ENCODE measurements at places on chromosomes 5 and 9.

DNA sequence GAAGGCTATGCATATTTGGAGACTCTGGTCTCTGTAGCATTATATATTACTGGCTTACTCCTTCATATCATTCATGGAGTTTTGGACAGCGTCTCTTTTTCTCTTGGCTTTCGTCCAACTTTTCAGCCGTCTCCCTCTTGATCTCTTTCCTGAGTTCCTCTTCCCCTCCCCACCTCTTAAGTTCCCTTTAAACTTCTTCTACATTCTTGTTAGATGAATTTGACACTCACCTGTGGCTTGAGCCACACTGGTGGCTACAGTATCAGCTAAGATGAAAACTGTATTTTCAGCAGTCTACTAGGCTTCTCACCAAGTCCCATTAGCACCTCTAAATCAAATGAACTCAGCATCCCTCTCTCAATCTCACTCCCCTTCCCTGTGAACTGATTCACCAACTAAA is 128.1 kb downstream of the STARD4 start:
- DNase-seq, result peak; percentile 37

DNA sequence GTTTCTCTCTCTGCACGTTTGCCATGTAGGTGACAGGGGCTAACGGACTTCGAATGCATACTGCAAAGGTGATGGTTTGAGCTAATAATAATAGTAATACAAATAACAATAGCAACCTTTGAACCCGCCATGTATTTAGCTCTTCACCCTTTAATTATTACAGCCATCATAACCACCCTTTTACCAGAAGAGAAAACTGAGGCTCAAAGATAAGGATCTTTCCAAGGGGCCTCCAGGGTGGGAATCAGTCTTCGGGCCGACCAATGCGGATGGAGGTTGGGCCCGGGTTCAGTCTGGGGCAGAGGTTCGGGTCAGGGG is 494 bp downstream of the CDKN2AIPNL start:
- no peak for DNase-seq

DNA sequence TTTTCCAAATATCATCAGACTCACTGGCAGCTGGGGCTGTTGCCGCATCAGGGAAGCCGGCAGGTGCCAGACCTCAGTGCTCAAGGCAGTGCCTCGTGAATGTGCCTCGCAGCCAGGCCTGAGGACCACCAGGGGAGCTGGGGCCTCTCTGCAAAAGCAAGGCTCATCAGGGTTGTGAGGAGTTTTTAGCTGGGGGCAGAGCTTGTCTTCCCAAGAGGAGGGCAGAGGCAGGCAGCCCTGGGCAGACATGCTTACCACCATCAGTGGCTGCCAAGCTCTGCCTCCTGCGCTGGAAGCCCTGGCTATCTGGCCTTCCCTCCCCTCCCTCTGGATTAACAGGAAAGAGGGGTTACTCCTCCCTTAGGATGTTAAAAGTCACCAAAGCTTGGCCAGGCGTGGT is 8.8 kb upstream of the TBC1D9B start:
- DNase-seq, result no peak

- peak; percentile 6 for DNase-seq
Observed at GRCh38 chr5:122063836-122064235, 14.2 kb downstream of the LOX start.

- no peak for DNase-seq
Observed at GRCh38 chr5:159186319-159186718, 23.0 kb downstream of the RNF145 start.

- no peak for DNase-seq
Observed at GRCh38 chr5:9850456-9850855, 220.3 kb upstream of the TAS2R1 start.

DNA sequence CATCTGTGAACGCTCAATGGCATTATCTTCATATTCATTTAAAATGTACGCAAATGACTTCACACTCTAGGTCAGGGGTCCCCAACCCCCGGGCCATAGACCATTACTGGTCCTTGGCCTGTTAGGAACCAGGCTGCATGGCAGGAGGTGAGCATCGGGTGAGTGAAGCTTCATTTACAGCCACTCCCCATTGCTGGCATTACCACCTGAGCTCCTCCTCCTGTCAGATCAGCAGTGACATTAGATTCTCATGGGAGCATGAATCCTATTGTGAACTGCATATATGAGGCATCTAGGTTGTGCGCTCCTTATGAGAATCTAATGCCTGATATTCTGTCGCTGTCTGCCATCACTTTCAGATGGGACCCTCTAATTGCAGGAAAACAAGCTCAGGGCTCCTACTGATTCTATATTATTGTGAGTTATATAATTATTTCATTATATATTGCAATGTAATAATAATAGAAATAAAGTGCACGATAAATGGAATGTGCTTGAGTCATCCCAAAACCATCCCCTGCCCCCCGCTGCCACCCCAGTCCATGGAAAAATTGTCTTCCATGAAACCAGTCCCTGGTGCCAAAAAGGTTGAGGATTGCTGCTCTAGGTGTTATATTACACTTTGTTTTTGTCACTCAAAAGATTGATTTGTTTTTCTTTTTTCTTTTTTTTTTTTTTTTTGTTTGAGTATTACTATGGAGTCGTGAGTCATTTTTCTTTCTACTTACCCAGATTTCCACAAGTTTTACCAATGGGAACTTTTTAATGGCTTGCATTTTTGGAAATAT is 127.2 kb downstream of the DOCK8 start:
- no peak for DNase-seq

GRCh38 chr9:134531220-134531970 is 110.2 kb upstream of the COL5A1 start:
- DNase-seq, result no peak

DNA sequence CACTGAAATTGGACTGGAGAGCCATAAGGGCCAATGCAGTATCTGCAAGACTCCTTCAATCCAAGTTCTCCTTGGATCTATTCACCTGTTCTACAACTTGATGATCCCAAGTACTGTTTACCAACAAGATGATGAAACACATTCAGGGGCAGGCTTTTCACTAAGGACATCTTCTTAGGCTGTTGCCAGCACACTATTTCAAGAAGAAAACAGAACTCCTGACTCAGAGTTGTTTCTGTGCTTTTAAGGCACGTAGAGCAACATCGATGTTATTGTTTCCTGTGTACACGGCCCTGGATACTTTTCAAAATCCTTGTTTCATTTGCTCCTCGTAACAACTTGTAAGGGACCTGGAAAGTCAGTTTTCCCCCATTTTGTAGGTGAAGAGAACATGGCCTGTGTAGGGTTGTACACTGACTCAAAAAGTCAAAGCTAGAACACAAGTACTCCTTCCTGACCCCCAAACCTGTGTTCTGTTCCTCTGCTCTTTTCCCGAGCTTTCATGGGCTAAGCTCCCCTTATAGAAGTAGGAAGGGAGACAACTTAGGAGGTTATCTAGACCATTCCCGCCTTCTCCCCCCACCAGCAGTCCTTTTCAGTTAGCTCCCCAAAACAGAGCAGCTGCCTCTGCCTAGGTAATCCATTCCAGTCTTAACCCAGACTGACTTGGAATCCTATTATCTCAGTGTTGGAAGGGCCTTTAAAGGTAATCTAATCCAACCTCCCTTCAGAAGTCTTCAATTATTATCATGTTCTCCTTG is 5.2 kb upstream of the MGAT1 start:
- DNase-seq, result no peak

- DNase-seq, result no peak
Observed at GRCh38 chr5:68196876-68197275, 18.7 kb upstream of the PIK3R1 start.

DNA sequence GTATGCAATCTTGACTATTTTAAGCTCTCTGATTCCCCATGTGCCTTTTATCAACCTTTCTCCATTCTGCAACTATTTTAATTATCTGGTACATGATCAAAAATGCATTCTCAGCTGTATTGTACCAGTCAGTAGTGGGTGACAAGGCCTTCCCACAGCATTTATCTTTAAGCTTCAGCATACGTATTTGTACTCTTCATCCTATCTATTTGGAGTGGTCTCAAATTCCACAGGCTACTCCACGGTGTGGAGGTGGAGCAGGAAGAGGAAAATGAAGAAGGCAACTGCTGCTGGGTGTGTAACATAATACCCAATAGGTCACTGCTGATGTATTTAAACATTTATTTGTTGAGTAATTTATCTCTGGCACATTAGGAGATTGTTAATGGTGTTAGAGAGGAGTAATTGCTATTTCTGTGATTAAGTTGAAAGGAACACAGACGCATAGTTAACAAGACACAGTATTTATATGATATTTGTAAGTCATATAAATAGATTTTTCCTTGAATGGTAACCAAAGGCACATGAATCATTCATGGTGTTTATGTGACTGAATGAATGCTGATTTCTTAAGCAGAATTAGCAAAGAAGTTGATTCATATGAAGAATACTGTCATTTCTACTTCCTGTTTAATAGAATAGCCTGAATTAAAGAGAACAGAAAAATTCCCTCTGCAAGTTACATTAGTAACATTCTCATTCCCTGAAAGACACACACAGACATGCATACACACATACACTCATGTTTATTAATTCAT is 153.8 kb upstream of the NR3C1 start:
- DNase-seq, result peak; percentile 19

DNA sequence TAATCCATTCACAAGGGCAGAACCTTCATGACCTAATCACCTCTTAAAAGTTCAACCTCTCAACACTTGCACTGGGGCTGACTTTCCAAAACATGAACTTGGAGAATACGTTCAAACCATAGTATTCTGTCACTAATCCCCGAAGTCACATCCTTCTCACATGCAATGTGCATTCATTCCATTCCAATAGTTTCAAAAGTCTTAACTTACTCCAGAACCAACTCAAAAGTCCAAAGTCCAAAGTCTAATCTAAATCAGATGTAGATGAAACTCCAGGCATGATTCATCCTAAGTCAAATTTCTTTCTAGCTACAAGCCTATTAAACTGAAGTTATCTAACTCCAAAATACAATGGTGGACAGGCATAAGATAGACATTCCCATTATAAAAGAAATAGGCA is 21.7 kb upstream of the ADAMTSL1 start:
- DNase-seq, result no peak

Data from RPMI7951 (cell line).